ENCODE measurements at places on chromosomes 12 and 14.

DNA sequence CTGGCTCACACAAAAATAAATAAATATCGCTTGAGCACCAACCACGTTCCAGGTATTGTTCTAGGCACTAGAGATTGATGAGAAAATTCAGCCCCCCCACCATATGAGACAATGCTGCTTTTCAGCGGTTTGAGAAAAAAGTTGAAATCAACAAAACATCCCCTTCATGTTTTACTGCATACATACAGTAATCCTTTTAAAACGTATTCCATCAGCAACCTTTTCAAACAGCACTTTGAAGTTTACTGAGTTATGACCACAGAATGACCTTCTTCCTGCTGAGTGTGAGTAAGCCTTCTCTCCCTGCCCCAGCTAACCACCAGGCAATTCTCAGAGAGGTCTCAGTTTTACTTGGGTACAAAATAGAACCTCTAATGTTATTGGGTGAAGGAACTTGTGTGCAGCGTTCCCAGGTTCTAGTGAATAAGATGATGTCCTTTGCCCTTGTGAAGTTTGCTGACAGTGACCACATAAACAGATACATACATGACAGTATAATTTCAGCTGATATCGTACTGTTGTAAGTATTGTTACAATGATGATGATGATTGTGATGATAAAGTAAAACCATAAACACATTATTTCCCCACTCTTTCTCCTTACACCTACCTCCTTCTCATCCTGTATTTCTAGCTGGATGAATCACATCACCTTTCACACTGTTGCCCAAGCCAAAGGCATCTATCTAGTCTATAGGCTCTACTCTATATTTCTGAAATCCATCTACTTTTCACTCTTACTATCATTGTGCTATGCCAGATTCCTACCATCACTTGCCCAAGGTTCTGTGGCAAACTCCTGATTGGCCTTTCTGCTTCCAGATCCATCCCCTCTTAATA lies 124.4 kb upstream of the KRR1 start:
- peak; percentile 66 for DNase-seq

GRCh38 chr12:57549909-57550640 lies at the start of gene KIF5A:
TSS of gene KIF5A (plus strand) at chr12:57550044. CDS start at chr12:57550272, 228 bp downstream.
- DNase-seq: peak; percentile 81

- DNase-seq: no peak
Measured at GRCh38 chr14:104180561-104181165, 42.3 kb downstream of the KIF26A start.

GRCh38 chr12:29521951-29522350 lies 24.5 kb upstream of the OVCH1 start:
- DNase-seq: no peak

DNA sequence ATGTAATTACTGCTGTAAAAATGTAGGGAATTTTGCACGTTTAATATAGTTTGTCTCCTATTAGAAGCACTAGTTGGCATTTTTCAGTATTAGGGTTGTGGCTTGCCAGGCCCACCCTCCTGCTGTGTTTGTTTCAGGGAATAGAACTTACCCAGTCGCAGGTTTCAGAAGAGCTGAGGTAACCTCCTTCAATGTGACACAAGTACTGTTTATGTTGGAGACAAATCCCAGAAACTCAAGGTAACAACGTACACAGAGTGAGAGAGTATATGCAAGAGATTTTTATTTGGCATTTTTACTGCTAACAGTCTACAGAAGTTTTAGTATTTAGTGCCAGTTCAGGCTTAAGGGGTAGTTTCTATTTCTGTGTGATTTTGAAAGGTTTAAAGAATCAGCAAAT lies 284.3 kb downstream of the RAD51B start:
- DNase-seq: no peak

DNA sequence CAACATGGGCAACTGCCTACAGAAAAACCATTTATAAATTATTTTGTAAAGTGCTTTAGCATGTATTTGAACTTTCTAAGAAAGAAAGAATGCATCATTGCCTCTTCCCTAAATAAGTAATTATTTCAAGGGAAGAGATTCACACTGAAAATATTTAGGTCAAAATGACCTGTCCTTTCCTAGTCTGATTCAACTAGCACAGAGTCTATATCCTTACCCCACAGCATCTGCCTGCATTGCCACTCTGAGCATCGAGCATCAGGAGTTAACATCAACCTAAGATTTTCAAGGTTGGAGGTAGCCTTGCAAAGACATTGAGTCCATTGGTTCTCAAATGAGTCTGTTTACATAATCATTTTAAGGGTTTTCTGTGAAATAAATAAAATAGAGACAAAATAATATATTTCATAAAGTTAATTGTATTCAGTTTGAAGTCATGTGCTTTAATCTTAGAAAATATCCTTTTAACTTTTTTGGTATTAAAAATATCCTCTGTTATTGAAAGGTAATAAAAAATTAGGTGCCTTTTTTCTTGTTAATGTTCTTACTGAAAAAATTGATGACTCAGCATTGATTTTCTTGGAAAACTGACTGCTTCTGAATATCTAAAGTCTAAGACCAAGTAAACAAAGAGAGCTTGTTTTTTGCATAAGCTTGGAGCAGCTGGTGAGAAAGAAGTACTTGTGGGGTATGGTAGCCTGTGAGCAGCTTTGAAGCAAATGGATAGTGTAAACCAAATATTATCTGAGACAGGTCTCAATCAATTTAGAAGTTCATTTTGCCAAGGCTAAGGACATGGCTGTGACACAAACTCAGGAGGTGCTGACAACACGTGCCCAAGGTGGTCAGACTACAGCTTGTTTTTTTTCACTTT lies 269.0 kb upstream of the CLEC14A start:
- no peak for DNase-seq

DNA sequence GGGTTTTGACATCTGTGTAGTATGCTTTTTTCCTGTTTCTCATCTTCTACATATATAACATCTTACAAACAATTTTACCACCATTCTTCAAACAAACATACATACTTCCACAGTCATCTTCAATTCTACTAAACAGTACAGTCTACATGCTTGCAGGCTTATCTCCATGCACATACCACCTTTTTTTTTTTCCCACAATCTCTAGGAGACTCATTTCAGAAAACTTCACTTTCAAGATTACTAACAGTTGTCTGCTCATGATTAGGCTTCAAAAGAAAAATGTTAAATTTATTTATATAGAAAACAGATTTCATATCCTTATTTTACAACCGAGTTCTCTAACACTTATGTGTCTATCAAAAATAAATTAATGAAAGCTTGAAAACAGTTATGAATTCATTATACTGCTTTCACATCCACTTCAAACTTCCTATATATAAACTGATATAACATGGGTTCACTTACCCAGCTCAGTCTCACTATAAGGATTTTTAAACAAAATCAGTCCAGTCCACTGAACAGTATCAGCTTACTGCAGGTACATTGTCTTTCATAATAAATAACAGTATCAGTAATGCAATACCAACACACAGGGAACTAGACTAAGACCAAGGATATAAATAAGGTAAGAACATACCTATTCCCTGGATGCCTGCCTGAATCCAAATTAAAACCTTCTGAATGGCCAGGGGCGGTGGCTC lies 42.5 kb downstream of the LRP6 start:
- DNase-seq: peak; percentile 32

GRCh38 chr14:64878837-64879634 lies 671 bp downstream of the SPTB start:
- DNase-seq: no peak

DNA sequence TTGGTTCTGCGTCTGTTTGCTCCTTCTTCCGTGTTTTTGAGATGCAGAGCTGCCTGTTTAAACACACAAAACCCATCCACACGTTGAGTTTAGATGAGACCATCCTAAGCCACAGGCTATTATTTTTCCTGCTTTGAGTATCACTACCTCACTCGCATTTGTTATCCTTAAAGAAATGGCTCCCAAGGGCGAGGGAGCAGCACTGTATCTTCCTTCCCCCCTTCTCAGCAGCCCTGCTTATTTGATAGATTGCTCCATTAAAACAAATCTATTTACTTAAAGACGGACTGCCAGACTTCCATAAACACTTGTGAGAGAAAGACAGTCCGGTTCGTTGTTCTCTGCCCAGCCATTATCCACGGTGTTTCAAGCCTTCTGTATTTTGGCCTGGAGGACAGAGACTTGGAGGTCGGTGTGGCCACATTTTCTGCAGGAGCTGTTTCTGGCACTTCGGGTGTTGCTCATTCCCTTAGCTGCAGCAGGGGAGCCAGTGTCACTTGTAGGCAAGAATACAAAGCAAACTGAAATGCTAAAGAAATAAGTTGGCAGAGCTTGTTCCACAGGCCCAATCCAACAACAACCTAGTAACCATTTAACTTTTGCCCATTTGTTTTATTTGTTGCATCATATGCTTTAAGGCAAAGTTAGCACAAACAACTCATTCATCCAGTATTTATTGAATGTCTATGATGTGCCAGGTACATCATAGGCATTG lies 275.4 kb downstream of the TTC6 start:
- no peak for DNase-seq

GRCh38 chr14:101207897-101208296 lies 304.4 kb upstream of the RTL1 start:
- no peak for DNase-seq

GRCh38 chr12:11953523-11953922 lies 117.2 kb upstream of the BCL2L14 start:
- no peak for DNase-seq

DNA sequence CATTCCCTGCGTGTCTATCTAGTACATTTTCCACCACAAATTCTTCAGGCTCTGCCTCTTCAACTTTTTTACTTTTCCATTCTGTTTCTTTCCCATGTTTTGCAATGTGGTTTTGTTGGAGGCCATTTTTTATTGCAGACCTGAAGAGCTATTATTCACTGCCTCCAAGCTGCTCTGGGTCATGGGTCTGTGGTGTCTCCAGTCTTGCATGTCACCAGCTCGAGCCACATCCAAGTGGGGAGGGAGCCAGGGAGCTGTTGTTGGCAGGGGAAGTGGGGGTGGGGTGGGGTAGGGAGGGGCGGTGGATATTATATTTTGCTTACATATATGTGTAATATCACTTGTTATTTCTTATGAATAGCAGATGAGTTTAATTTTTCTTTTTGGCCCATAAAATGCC lies 69.1 kb downstream of the VEZT start:
- DNase-seq: no peak

DNA sequence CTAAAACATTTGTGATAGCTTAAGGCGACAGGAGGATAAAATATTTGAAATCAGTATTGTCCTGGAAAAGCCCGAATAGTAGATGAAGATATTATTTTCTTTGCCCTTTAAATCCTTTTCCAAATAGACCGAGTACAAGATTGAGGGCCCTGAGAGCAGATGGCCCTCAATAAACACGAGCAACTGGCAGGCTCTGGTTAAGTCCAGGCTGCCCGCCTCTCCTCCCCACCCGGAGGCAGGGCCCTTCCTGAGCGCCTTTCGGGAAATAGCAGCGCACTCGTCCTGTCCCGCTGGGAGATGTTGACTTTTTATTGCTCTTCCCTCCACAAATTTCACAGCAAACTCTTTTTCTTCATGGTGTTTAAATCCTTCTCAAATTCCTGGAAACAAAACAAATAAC lies 50.8 kb upstream of the MAX start:
- DNase-seq: no peak

DNA sequence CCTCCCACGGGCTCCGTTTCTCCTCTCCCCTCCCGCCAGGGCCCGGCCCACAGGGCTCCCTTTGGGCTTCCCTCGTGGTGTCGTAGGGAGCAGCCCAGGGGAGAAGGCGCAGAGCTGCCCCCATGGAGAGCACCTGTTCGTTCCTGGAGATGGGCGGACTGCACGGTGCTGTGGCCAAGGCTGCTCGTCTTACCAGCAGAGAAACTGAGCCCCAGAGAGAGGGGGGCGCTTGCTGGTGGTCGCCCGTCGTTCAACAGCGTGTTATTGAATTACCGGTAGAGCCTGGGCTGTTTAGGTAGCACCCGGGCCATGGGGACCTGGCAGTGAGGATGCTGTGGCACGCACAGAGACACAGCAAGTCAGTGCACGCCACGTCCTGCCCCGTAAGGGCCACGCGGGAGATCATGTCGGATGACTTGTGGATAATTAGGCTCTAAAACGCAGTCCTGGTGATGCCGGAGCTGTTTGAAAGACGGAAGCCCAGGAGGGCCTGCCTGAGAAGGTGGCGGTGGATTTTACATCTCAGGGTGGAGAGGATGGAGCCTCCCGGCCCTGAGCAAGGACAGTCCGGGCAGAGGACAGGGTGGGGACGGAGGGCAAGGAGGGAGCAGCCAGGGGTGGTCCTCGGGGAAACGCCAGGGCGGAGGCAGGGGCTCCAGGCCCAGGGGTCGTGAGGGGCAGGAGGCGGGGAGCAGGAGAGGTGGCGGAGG lies 134.4 kb downstream of the ADGRD1 start:
- no peak for DNase-seq

DNA sequence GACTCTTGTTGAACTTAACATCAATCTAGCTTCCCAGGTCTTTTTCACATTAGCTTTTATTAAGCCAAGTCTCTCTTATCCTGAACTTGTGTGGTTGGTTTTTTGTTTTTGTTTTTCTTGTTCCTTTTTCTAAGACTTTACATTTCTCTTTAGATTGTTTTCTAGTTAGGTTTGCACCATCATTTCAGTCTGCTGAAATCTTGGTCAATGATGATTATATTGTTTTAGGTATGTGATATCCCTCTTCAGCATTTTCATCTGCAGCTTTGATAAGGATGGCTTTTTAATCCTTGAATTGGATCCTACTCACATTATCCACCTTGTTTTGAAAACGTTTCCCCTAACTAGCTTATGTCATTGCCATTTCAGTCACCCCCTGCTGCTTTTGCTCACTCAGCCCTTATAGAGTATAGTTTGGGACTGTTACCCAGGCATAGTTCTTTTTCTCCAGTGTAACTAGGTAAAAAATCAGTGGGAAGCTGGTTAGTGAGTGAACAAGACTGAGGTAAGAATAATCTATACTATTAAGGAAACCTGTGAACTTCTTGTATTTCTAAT lies 22.0 kb downstream of the YLPM1 start:
- DNase-seq: no peak

DNA sequence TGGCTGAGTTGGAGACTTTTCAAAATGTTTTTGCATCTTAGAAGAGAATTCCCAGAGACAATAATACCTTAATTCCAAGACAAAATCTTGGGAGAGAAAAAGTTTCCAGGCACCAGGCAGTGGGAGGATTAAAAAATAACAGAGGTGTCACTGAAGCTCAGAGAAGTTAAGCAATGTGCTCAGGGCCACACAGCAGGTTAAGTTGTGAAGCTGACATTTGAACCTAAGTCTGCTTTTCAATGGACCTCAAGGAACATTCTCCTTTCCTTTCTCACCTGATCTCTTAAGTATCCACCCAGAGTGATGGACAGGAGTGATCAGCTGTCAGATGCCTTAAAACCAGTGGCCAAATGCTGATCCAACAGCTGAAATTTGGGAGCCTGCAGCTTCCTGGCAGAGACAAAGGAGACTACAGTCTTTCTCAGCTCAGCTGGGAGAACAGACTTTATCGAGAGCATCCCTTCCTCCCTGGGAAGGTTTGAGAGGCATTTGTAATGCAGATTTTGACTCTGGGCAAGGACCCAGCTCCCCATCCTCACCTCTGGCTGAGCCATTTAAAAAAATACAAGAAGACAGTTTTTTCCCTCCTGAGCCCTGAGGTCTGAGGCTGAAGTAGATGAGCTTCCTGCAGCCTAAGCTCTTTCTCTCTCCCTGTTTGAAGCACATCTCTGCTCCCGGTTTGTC lies 174.9 kb upstream of the RPH3A start:
- no peak for DNase-seq
